ENCODE measurements at places on chromosomes 3 and 15. TPM values are rescaled to one million over a fixed set of nuclear protein-coding genes. Genes with fewer than 3 reads are reported as not detected.
A peak's percentile ranks its signal among the peaks of the same experiment; 100 is the strongest.

Gene SATB1
- total RNA-seq: 72.6 TPM

Gene XCR1
- total RNA-seq: not detected

Gene MME
- 31.7 TPM for total RNA-seq

Gene SIAH2
- total RNA-seq: 12.6 TPM

Gene PLCD1
- total RNA-seq: 19.0 TPM

Gene ATP13A5
- not detected for total RNA-seq

Gene ROPN1
- not detected for total RNA-seq

Gene FES
- 29.4 TPM for total RNA-seq

DNA sequence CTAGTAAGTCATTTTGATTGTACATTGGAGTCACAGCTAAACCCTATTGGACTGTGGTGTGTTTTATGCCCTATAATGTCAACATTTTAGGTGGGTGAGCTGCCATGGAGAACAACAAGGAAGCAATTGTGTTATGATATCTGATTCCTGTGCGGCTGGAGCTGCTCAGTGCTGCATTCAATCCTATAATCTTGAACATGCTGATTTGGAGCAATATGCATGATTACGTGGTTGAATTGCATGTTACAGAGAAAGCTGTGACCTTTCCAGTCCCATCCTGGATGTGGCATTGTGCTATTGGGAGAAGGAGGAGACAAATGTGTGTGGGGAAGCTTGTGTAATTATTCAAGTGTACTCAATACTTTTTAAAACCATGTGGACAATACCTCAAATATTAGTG is 20.1 kb upstream of the C3orf49 start:
- DNase-seq: no peak

DNA sequence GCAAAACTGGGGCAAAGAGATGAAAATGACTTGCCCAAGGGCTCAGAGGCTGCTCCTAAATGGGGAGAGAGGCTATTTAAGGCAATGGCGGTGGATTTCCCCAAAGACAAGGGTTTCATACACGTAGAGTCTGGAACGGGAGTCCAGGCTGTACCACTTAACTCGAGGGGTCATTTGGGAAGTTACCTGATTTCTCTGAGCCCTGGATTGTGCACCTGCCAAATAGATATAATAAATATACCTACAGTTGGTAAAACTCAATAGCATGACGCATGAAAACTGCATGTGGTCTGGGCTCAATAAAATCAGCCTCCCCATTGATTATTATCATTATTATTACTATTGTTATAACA is 1.3 kb upstream of the ITPR1 start:
- DNase-seq: no peak

- DNase-seq: no peak
These were observed 558 bp upstream of the IL17RC start for GRCh38 chr3:9916346-9916733.

DNA sequence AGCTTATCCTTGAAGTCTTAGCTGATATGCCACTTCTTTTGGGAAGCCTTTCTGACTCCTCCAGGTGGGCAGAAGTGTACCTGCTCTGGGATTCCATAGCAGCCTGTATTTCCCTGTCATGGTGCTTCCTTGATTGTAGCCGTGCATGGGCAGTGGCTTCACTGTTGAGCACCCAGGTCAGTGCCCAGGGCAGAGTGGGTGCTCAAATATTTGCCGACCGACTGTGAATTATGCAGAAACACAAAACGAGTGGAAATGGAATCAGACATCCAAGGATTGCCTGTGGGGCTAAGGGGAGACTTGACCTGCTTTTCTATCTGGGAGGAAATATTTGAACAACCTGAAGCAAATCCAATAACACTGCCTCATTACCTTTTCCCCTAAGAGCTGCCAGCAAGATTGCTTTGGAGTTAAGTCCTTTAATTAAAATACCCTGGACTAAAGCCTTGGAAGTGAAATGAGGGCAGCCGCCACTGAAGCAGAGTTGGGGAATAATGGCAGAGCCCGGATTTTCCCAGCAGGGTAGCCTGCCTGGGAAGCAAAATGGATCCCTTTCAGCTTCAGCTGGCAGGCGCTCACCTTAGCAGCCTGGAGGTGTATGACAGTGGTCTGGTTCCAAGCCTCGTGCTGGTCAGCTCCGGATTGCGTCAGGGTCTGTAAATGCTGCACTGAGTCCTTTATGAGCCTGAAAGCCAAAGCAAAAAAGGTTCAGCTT is 14.9 kb downstream of the ACOX2 start:
- no peak for DNase-seq

GRCh38 chr3:72473156-72473555 is 375.1 kb downstream of the SHQ1 start:
- no peak for DNase-seq

DNA sequence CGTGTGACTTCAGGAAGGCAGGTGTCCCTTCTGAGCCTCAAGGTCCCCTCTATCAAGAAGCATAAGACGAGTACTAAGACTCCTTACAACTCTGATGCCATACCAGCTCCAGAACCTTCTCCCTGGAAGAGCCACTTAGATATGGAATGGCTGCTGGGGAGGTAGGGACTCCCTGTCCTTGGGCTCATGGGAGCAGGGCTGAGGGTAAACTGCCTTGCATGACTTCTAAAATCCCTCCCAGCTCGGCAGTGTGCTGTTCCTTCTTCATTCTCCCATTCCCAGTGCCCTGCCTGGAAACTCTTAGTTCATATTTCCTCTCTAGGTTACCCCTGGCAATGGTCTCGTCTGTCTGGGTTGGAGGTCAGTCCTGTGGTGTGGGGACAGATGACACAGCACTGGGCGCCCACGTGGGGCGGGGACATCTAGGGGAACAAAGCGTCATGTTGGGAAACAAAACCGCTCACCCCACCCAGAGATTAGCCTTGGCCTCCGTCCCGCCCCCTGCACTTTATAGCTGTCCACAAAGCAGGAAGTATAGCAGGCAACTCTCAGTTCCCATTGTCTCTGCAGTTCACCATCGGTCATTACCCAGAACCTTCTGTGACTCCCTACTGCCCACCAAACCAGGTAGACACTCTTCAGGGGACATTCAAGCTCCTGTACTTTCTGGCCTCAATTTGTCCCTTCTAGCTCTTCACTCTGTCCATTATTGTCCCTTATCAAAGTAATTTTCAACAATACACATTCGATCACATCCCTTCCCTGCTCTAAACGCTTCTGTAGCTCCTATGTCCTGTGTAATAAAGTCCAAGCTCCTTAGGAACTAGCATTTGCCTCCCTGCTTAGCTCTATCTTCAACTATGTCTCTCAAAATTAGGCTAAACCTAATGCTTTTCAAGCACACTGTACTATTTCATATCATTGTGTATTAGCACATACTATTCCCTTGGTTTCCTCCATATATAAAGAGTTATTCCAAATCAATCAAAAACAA is 73.8 kb downstream of the IQSEC1 start:
- DNase-seq: no peak

DNA sequence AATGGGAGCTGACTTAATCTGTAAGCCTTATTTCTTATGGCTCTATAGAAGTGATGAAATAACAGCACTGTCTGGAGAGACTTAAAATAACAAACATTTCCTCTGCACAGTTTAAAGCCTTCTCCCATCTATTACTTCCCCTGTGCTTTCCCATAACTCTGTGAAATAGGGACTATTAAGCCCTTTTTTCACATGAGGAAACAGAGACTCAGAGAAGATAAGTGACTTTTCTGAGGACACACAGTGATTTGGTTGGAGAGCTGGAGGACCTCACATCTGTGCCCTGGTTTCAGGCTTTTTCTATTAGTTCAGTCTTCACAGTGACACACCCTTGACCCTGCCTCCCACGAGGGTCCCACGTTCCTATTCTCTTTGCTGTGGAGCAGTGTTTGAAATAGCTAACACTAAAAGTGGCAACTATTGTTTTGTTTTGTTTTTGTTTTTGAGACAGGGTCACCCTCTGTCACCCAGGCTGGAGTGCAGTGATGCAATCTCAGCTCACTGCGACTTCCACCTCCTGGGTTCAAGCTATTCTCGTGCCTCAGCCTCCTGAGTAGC is 82.9 kb downstream of the ST6GAL1 start:
- DNase-seq: no peak

GRCh38 chr3:106399761-106400160 is 530.9 kb upstream of the CBLB start:
- DNase-seq: no peak

GRCh38 chr3:52537726-52538421 is 1.5 kb downstream of the UQCC5 start:
- DNase-seq: no peak

DNA sequence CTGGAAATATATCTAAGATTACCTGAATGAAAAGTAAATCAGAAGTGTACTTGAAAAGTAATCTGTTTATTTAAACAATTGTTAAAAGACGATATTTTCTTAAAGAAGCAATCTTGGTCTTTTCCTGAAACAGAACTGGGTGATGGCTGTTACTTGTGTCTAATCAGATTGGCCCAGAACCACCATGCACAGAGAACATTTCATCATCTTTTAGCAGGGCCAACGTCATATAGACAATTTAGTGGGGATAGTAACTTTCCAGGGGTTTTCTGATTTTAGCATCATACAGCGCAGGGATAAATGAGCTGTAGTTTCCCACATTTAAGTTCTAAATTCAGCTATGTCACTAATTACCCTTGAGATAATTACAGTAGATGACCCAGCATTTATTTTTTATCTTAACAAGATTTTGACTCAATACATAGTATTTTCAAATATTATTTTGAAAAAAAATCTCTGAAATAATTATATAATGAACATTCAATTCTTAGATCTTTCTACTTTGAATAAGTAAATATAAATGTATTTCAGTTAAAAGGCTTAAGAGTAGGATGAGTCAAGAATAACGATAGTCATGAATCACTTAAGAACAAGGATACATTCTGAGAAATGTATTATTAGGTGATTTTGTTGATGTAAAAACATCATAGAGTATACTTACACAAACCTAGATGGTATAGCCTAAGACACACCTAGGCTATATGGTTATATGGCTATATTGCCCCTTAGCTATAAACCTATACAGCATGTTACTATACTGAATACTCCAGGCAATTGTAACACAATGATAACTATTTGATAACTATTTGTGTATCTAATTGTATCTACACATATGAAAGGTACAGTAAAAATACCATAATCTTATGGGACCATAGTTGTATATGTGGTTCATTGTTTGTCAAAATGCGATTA is 103.8 kb upstream of the MME start:
- DNase-seq: no peak

- DNase-seq: no peak
These were observed 13.4 kb downstream of the EID1 start for GRCh38 chr15:48891232-48891765.

DNA sequence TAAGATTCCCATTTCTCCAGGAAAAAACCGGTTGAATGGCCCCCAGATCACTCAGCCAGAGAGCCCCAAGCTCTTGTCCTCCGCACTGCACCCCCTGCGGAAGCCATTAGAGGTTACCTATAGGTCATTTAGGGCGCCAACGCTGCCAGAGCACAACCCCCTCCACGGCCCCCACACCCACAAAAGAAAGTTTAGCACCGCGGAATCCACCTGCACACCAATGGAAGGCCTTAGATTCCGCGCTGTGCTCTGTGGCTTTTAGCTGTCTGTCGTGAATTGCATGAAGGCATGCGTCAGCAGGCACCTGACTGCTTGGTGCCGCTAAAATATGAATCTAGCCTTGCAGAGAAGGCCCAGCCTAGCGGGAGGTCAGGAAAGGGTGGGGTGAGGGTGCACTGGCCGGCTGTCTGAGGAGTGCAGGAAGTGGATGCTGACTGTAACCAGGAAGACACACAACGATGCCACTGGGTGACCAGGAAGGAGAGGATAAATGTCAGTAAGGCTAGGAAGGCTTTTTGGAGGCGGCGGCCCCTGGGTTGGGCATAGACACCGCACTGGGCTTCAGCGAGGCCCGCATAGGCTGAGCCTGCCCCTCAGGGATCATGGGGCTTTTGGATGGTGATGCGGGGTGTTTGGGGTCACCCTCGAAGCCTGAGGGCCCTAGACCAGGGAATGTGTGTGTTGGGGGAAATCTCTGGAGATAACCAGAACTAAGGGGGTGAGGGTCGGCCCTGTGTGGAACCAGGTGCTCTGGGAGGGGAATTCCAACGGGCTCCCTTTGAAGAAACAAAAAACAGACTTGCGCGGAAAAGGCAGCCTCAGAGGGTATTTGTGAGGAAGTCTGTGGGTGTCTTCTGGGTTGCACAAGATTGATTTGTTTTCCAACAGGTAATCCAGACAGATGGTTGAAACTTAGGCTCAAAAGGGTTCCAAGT is 976 bp upstream of the NUP210 start:
- no peak for DNase-seq

DNA sequence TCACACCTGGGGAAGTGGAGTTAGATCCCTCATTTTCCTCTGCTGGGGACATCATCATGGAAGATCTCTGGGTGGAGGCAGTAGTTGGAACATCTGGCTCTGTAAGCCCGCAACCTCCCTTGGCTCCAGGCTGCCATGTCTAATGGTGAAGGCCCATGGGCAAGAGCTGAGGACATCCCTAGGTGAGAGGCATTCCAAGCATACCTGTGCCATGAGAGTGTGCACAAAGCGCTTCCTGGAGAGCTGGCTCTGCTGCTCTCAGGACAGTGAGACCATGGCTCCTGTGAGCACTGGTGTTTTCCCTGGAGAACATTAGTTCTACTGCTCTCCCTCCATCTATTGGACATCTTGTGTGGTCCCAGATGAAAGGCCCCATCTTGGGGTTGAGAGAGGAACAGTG is 7.7 kb downstream of the MAPKAPK3 start:
- no peak for DNase-seq

DNA sequence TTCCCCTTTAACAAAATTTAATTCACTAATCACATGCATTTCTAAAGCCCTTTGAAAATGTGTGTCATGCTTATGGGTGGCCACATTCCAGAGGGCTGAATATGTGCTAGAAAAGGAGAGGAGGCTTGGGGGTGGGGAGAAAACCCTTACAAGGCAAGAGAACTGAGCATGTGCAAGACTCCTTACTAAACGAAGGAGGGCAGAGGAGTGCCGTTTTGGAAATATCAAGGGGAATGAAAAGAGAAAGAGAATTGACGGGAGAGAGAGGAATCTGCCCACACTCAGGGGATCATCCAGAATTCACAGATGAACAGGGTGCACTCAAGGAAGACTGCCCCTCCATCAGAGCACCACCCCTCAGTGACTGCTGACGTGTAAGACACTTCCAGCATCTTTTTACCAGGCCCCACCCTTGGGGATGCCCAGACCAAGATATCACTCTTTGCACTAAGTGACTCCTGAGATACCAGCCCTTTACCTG is 37.9 kb upstream of the TSC22D2 start:
- peak; percentile 46 for DNase-seq

DNA sequence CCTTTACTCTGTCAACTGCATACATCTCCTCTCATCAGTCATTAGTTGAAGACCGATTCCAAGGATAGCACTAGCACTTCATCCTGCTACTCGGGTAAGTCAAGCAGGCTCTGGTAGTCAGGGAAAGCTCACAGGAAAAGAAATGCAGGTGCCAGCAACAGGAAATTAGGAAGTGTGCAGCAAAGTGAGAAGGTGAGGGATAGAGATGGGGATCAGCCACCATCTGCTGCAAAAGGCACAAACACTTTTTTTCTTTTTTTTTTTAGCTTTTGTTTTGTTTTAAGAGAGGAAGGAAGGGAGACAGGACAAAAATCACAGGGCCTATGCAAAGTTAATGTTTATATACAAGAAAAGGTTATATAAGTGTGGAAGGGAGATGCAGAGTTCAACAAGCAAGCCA is 9.0 kb upstream of the BTLA start:
- DNase-seq: no peak

GRCh38 chr3:189718215-189718614 is 87.0 kb downstream of the TP63 start:
- no peak for DNase-seq

All from mesothelial cell of epicardium (in vitro differentiated cells).